ENCODE measurements at places on chromosomes 5 and 9.

DNA sequence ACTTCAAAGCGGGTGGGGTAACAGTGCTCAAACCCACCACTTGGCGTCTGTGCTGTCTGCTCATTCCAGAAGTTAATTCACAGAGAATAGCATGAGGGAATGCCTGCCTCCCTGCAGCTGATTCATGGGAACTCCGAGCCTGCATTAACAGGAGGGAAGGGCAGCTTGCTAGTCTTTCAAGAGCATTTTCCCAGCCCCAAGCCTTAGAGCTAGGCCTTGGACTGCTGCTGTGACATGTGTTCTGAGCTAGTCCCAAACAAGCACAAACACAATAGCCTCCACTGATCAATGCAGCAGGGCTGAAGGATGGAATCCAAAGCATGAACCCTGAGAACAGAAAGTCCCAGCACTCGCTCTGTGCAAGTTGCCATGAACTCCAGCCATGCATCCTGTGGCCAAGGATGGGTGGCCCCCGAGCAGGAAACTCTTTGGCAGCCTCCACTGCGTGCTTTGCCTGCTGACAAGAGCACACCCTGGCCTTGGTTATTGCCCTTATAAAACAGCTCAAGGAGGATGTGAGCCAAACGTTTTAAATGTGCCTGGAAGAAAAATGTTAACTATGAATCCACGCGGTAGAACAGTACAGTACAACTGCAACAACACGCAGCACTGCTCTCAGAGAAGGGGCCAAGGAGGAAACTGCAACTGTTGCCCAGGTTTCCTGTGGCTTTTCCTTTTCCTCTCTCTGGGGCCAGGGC, 653.1 kb upstream of the KLF4 start:
- DNase-seq, result no peak

- no peak for DNase-seq
Observed at GRCh38 chr9:93463638-93464248, 10.4 kb upstream of the FAM120AOS start.

DNA sequence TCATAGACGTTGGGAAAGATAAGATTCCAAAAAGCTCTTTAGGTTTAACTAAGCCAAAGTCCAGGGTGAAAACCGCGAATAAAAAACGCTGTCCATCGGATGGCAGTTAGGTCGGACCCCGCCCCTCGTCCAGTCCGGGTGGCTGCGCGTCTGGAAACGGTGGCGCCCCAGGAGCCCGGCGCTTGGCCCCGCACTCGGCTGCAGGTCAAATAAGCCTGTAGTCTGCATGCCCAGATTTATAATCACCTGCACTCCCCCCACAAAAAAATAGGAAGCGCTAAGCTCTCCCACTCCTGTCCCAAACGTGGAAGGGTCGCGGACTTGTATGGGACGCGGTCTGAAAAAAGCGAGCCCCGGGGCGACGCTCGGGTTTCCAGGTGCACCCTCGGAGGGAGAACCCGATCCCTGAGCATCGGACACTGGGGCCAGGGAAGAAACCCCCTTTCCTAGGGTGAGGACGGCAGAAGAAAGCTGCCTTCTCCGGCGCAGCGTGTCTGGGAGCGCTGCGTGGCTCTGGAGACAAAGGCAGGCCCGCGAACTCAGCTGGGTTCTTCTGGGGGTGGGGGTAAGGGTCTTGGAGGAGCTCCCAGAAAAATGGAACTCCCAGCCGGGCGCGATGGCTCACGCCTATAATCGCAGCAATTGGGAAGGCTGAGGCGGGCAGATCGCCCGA, 923 bp upstream of the ZBTB5 start:
- no peak for DNase-seq

- DNase-seq, result no peak
Observed at GRCh38 chr9:79671558-79671957, 99.8 kb downstream of the TLE4 start.

DNA sequence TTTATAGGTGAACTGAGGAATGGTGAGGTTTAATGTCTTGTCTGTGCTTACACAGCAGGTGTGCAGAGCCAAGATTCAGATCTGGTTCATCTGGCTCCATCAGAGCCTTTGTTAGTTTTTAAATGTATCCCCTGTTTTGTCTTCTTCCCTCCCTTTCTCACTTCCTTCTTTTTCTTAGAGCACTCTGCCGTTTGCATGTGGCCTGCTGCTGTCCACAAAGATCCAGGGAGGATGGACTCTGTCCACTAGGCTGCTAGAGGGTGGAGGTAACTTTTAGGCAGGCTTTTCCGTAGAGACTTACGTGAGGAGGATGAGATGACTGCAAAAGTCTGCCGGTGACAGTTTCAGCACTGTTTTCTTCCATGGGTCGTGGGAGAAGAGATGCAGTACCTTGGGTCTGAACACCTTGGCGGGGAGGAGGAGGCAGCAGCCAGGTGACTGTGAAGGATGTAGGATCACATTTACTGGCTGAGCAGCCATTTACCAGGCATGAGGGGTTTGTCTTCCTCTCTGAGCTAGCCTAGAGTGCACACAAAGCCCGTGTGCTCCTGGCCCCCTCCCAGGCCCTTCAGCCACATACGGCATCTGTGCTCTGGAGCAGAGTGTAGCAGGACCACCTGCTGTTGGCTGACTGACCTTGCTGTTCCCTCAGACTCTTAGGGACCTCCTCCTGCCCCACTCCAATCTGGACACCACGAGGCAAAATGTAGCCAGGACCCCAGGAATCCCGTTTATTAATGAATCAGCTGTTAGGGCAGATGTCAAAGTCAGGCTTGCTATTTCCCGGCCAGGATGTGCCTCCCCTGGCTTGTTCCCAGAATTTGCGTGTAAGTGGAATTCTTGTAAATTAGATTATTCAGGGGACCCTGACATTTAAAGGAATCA, 1.8 kb downstream of the NTMT1 start:
- DNase-seq, result no peak

DNA sequence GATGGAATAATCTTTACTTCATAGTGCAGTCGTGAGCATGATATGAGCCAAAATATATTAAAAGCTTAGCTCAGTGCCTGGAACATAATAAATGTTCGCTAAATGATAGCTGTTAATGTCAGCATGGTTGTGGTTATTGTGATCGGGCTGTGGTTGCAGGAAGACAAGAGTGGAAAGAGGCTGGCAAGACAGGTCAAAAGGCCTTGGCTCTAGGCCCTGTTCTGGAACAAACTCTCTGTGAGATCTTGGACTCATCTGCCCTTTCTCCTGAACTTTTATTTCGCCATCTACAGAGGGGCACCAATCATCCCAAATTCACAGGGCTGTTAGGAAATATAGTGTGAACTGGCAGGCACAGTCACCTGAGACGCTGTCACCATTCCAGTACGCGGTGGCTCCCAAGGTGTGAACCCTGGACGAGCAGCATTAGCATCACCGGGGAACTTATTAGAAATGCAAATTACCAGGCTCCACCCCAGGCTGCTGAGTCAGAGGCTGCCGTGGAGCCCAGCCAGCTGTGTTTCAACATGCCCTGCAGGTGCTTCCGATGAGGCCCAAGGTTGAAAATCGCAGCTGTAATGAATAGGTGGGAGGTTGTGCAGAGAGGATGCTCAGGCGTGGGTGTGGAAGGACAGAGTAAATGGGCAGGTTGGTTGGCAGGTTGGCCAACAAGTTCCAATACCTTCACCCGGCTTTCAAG, 50.2 kb upstream of the SAP30L start:
- no peak for DNase-seq

DNA sequence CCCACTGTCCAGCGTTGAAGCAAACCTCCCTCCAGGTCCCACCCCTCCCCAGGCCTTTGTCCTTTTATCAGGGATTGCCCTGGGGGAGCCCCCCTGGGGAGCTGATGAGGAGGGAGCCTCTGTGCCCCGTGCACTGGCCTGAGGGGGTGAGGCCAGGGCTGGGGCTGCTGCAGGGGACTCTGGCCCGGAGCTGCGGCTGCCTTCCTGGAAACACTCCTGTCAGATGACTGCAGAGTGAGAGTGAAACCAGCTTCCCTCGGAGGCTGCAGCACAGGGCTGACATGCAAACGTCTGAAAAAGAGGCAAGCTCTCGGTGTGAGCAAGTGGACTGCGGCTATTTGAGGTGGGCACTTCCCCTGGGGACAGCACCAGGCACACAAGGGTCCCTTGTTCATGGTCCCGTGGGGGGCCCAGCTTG, 4.6 kb upstream of the TRAF2 start:
- no peak for DNase-seq

DNA sequence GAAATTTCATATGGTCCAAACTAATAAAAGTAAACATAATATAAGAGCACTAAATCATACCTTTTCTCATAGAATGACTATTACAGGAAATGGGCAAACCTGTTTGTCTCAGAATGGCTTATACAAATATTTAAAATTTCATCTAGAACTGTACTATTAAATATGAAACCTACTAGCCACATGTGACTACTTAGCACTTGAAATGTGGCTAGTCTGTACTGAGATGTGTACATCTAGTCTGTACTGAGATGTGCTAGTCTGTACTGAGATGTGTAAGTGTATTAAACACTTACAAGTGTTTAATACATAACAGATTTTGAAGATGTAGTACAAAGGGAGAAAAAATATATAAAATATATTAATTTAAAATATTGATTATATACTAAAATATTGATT, 22.4 kb downstream of the ABITRAM start:
- no peak for DNase-seq

- DNase-seq, result no peak
Observed at GRCh38 chr5:102554082-102554481, 55.3 kb upstream of the SLCO6A1 start.
